ENCODE measurements at places on chromosomes 7 and 10. TPM values are rescaled to one million over a fixed set of nuclear protein-coding genes. Genes with fewer than 3 reads are reported as not detected.

GRCh38 chr10:22133749-22134624, 83.8 kb downstream of the EBLN1 start:
- no peaks in the 10 kb centered on the region for H3K36me3 ChIP-seq
- H3K27ac ChIP-seq = no peak overlapping the region
- H3K27me3 ChIP-seq = no peaks in the 10 kb centered on the region
- peaks cover 12% of the 10 kb centered on the region for H3K4me1 ChIP-seq
- no peak overlapping the region for H3K4me3 ChIP-seq
- no peak for DNase-seq

CCDC3 gene
- not detected for total RNA-seq

- no peaks in the 10 kb centered on the region for H3K4me1 ChIP-seq
- no peak for DNase-seq
- H3K27ac ChIP-seq = no peak overlapping the region
- no peak overlapping the region for H3K4me3 ChIP-seq
These were observed 39.4 kb upstream of the GDF10 start for GRCh38 chr10:47260505-47261111.

DNA sequence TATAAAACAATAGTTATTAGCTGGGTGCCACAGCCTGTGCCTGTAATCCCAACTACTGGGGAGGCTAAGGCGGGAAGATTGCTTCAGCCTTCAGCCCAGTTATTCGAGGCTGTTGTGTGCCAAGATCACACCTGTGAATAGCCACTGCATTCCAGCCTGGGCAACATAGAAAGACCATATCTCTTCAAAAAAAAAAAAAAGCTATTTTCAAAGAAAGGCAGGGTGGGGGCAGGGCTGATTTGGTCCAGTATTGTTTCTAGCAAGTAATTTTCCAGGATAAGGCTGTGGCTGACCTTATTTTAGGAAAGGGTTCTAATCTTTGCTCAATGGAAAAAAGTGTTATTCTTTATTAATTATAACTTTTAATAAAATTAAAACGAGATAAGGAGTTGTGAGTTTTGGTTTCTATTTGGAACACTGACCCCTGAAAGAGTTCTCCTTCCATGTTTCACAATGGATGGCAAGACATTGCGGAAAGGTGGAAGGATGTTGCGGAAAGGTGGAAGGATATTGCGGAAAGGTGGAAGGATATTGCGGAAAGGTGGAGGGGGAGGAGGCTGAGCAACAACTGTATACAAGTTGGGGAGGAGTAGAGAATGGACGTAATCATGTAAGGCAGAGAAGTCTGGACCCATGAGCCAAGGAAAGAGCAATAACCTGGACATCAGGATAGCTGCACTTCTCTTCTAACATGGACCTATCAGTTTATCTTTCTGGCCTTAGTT, 1.5 kb upstream of the C1GALT1 start:
- peak overlapping the region; percentile 98 for H3K27ac ChIP-seq
- DNase-seq = no peak
- no peaks in the 10 kb centered on the region for H3K27me3 ChIP-seq

- peaks cover 79% of the 10 kb centered on the region for H3K36me3 ChIP-seq
- peaks cover 7% of the 10 kb centered on the region for H3K4me1 ChIP-seq
- H3K27ac ChIP-seq = no peak overlapping the region
- DNase-seq = no peak
- no peaks in the 10 kb centered on the region for H3K27me3 ChIP-seq
- no peak overlapping the region for H3K4me3 ChIP-seq
These were observed 27.8 kb downstream of the ZNF33A start for GRCh38 chr10:38038107-38038931.

PRRT4 gene
- not detected for total RNA-seq

PVRIG gene
- 1.2 TPM for total RNA-seq

DNA sequence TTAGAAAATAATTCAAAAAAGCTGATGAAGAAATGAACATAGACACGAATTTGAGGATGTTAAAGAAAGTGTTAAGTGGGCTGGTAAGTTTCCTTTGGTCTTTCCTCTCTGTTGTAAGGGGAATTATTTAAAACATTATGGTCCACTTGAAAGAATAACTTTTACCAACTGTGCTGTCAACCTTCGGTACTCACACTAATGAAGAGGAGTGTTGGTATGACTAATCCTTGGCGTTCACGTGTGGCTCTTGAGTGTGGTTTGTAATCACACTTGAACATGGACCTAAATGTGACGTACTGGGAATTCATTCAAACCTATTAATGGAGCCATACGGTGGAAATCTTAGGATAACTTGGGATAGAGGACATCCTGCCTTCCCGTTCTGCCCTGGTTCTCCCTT, 41.3 kb downstream of the TBXAS1 start:
- H3K36me3 ChIP-seq = no peaks in the 10 kb centered on the region
- DNase-seq = no peak
- H3K4me1 ChIP-seq = peaks cover 8% of the 10 kb centered on the region
- no peak overlapping the region for H3K4me3 ChIP-seq
- H3K27me3 ChIP-seq = no peaks in the 10 kb centered on the region
